ENCODE measurements at places on chromosomes 6 and 20. TPM values are rescaled to one million over a fixed set of nuclear protein-coding genes. Genes with fewer than 3 reads are reported as not detected.

DNA sequence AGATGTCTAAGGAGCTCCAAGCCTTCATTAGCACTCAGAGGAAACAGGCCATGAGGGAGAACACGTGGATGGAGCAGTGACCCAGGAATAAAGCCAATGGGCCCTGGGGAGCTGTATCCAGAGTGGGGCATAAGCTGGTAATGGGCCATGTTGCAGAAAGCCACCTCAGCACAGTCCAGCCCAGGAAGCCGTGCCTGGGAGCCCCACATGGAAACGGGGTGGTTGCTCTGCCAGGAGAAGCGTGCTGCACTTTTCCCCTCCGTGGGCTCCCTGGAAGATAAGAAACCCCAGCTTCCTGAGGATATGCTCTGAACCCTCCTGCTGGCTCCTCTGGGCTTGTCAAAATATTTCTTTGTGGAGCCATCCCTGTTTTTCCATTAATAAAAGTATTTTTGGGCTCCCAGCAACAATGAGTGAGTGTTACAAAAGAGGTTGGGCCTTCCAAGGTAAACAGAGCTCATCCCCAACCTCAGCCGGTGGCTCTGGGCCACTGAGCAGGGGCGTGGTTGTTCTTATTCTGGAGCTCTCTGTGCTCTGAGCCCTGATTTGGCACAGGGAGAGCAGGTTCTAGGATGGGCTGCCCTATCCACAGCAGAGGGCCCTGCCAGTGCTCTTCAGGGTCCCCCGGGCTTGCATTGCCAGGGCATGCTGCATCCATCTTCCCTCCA is 31.2 kb upstream of the NFATC2 start:
- no peak for DNase-seq

DNA sequence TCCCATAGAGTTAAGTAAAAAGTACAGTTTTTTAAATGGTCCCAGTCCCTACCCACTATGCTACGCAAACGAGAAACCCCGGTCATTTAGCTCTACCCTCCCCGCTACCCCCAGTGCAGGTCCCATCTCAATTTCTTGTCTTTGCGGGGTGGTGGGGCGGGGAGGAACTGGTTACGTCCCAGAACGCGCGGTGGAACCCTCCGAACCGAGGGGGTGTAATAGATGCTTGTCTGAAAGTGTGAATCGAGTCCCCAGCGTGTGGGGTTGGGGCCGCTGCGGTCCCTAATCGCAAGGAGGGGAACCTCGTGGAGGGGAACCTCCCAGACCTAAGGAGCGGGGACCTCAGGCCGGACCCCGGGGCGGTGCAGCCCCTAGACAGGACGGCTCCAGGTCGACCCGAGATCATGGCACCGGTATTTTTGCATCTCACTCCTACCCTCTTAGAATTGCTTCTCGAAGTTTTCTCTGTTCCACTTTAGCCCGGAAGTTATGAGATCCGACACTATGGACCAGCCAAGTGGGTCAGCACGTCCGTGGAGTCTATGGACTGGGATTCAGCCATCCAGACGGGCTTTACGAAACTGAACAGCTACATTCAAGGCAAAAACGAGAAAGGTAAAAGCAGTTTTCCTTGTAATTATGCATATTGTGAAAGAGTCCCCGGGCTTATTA is 779 bp downstream of the HEBP2 start:
- DNase-seq, result peak; percentile 27

DNA sequence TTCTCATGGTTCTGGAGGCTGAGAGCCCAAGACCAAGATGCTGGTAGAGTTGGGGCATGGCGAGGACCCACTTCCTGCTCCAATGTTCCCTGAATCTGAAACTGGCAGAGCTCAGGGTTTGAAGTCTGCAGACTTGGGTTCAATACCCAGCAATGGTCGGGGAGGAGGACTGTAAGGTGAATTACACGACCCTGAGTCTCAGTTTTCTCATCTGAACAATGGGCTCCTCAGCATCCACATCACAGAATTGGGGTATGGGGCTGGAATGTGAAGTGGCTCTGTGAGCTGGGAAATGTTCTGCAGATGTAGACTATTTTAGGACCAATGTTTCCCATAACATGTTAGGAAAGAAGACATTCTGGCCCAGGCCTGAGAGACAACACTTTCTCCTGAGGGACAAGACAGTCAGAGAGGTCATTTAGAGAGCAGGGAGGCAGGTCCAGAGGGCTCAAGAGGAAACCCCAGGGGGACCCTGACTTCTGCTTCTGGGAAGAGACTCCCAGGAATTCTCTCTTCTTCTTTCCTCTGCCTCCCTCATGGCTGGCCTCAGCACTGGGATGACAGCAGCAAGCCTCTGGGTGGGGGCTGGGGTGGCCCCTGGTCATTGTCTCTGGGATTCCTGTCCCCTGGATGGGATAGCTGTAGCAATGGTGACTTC is 141.3 kb upstream of the PMEPA1 start:
- DNase-seq, result no peak

GRCh38 chr6:167770291-167770955 is 56.3 kb upstream of the AFDN start:
- no peak for DNase-seq

Gene OR2W1
- polyA plus RNA-seq, result not detected

Gene RNF39
- 1.7 TPM for polyA plus RNA-seq

Data from left renal cortex interstitium (tissue), 4 donors.